Epithelial cell of proximal tubule (primary cell): ENCODE measurements at places on chromosomes 1 and 21. TPM values are rescaled to one million over a fixed set of nuclear protein-coding genes. Genes with fewer than 3 reads are reported as not detected.

Gene REN
- total RNA-seq = 0.12 TPM in 1 of 2 replicates, not detected in the other

Gene DNM3
- 1.8 and 2.5 TPM in 2 replicates for total RNA-seq

Gene AK5
- 9.3 and 25.0 TPM in 2 replicates for total RNA-seq

Gene IL20
- total RNA-seq = not detected in 2 replicates

Gene TIE1
- total RNA-seq = 1.1 and 1.2 TPM in 2 replicates

Gene FNBP1L
- total RNA-seq = 32.1 and 37.6 TPM in 2 replicates

Gene HOOK1
- 3.6 and 4.2 TPM in 2 replicates for total RNA-seq

Gene OPTC
- not detected in 2 replicates for total RNA-seq

Gene AMY1B
- not detected in 2 replicates for total RNA-seq

Gene KLHDC9
- total RNA-seq = 2.6 and 6.5 TPM in 2 replicates

Gene SLC35F3
- total RNA-seq = 1.6 and 2.2 TPM in 2 replicates

Gene SPRR3
- total RNA-seq = not detected in 2 replicates

Gene SLC19A2
- total RNA-seq = 12.3 and 20.3 TPM in 2 replicates

Gene PAPPA2
- 0.14 and 0.98 TPM in 2 replicates for total RNA-seq

Gene CLDN17
- not detected in 2 replicates for total RNA-seq

Gene ANKRD34A
- total RNA-seq = 0.06 and 0.14 TPM in 2 replicates

Gene OR2T8
- total RNA-seq = 0.14 TPM in 1 of 2 replicates, not detected in the other
